Hippocampal formation (tissue), 2 donors: ENCODE measurements at places on chromosomes 4 and X.

- no peak for DNase-seq
These were observed 77.2 kb upstream of the DHRSX start for GRCh38 chrX:2577844-2578466.

DNA sequence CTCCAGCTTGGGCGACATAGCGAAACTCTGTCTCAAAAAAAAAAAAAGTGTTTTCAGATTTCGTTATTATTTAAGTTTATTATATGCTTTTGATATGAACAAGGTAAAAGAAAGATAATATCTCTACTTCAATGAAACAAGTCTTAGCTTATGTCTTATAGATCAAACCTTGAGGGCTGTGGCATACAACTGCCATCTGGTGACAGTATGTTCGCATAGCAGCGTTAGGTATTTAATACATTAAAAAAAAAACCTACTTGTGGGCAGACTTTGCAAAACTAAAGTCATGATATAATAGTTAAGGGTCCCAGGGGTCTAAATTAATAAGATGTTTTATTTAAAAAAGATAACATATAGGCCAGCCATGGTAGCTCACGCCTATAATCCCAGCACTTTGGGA, 161.2 kb upstream of the AMOT start:
- DNase-seq = no peak

GRCh38 chr4:132059227-132059626, 1089.9 kb upstream of the PCDH10 start:
- DNase-seq = no peak

GRCh38 chr4:5165420-5166369, 114.4 kb downstream of the STK32B start:
- DNase-seq = no peak

- no peak for DNase-seq
These were observed 17.4 kb downstream of the BBS12 start for GRCh38 chr4:122749704-122750454.
